ENCODE measurements at places on chromosomes 5 and 9. TPM values are rescaled to one million over a fixed set of nuclear protein-coding genes. Genes with fewer than 3 reads are reported as not detected.

Gene OR1Q1
- not detected for total RNA-seq

Gene SAXO1
- total RNA-seq: 0.29 TPM

Gene FGF1
- total RNA-seq: not detected

Gene ZFP37
- 2.9 TPM for total RNA-seq

Gene DAB2
- 2.9 TPM for total RNA-seq

Gene ZBED3
- total RNA-seq: 1.4 TPM

Gene SV2C
- total RNA-seq: not detected

Gene FAM200C
- 1.1 TPM for total RNA-seq

Gene LHX6
- not detected for total RNA-seq

Gene ZFP62
- 71.1 TPM for total RNA-seq

Gene C5orf58
- total RNA-seq: not detected

Gene F2RL1
- 5.5 TPM for total RNA-seq

Gene OSTF1
- 59.8 TPM for total RNA-seq

Gene SREK1
- 73.7 TPM for total RNA-seq

Gene HK3
- 3.1 TPM for total RNA-seq

Gene IFNB1
- total RNA-seq: not detected

Gene KCNN2
- total RNA-seq: not detected

Gene SLC6A3
- not detected for total RNA-seq

Gene PCDHGC5
- not detected for total RNA-seq

Gene PITX1
- total RNA-seq: not detected

Gene OMD
- not detected for total RNA-seq

Gene GMCL2
- total RNA-seq: not detected

Gene LCN15
- total RNA-seq: not detected

Gene SLC6A19
- not detected for total RNA-seq

Gene GLRA1
- total RNA-seq: not detected

Gene CCNI2
- total RNA-seq: 12.5 TPM

Gene CNTNAP3
- total RNA-seq: not detected

Gene SNCAIP
- total RNA-seq: not detected

Gene TOR4A
- 2.1 TPM for total RNA-seq

Gene QRFP
- not detected for total RNA-seq

Gene PDZD2
- total RNA-seq: 0.64 TPM

Gene DELE1
- total RNA-seq: 83.1 TPM

Gene CATSPER3
- total RNA-seq: 0.94 TPM

Gene FRMD3
- total RNA-seq: 1.3 TPM

Gene LHX3
- total RNA-seq: not detected

Gene SHROOM1
- not detected for total RNA-seq

Gene RNF183
- total RNA-seq: not detected

Gene SLC34A1
- total RNA-seq: not detected

Gene FAM78A
- 93.5 TPM for total RNA-seq

Gene TDRD7
- 13.6 TPM for total RNA-seq

Gene SPATA31A7
- not detected for total RNA-seq

Gene SLC36A3
- total RNA-seq: not detected

Gene SPAG8
- 5.7 TPM for total RNA-seq

Gene HAND1
- total RNA-seq: not detected

Gene TEX48
- total RNA-seq: not detected

Gene TSSK1B
- not detected for total RNA-seq

Gene CHSY3
- total RNA-seq: not detected

Gene CYLC2
- not detected for total RNA-seq

Gene ADCY2
- total RNA-seq: not detected

Gene TTC16
- total RNA-seq: 2.5 TPM

Gene SPATA31A3
- not detected for total RNA-seq

Gene ADAMTS12
- total RNA-seq: 0.17 TPM
